ENCODE measurements at places on chromosomes 1 and 21.

- no peak for DNase-seq
Observed at GRCh38 chr1:219422811-219423598, 189.9 kb downstream of the ZC3H11B start.

GRCh38 chr21:34836933-34837505 is 168.2 kb downstream of the CLIC6 start:
- no peak for DNase-seq

GRCh38 chr1:23122023-23122748 is 46.5 kb downstream of the LUZP1 start:
- no peak for DNase-seq

GRCh38 chr1:232529747-232530146 is 100.2 kb downstream of the SIPA1L2 start:
- DNase-seq, result no peak

- no peak for DNase-seq
Observed at GRCh38 chr1:34013958-34014737, 150.3 kb downstream of the HMGB4 start.

- DNase-seq, result no peak
Observed at GRCh38 chr1:201329286-201329685, 46.0 kb downstream of the PKP1 start.

GRCh38 chr1:233278631-233279030 is 16.9 kb downstream of the PCNX2 start:
- no peak for DNase-seq
